Activated T-cell treated with anti-CD3 and anti-CD28 coated beads, Interleukin-2, amount 50 U/mL, for 1 hour (primary cell): ENCODE measurements at places on chromosomes 12 and 14.

- no peak for DNase-seq
Measured at GRCh38 chr12:59164991-59165718, 244.9 kb upstream of the LRIG3 start.

DNA sequence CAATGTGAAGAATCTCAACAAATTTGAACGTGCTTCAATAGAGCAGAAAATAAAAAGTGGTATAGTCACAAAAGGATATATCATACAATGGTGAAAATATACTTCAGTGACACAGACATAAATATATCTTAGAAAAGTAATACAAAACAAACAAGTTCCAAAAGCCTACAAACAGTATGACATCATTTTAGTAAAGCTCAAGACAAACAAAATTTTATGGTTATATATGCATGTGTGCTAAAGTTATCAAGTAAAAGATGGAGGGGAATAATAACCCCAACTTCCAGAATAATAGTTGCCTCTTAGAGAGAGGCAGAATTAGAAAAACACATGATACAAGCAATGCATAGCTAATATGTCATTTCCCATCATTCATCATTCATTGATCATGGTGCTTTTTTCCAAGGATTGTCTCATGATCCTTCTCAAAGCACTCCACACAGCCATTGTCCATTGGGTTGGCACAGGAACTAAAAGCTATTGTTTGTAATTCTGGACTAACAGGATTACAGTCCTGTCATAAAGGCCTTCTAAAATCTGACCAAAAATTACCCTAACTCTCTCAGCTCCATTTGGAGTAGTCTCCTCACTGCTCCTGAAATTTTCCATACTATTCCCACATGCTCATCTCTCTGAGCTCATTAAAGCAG is 59.5 kb downstream of the IFNG-AS1 start:
- no peak for DNase-seq

GRCh38 chr14:21168055-21168454 is 12.2 kb upstream of the OR5AU1 start:
- no peak for DNase-seq

DNA sequence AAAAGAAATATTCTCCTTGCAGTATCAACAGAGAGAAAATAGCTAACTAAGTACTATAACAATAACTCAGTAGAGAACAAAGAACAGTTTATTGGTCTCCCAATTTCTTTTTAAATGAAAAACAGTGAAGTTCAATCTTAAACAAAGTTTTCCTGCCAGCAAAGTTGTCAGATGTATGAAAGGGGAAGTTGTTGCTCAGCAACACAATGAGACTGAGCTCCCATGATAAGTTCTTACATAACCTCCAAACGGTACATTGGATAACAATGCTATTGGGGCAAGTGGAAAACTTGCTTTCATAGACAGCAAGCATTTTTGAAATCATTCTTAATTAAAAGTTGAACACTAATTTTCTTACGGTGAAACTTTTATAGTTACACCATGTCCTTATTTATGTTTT is 94.9 kb downstream of the ALG10B start:
- DNase-seq = no peak

GRCh38 chr12:78470354-78471195 is 394.0 kb upstream of the SYT1 start:
- no peak for DNase-seq

GRCh38 chr14:105365101-105365500 is 33.2 kb upstream of the TEX22 start:
- no peak for DNase-seq

DNA sequence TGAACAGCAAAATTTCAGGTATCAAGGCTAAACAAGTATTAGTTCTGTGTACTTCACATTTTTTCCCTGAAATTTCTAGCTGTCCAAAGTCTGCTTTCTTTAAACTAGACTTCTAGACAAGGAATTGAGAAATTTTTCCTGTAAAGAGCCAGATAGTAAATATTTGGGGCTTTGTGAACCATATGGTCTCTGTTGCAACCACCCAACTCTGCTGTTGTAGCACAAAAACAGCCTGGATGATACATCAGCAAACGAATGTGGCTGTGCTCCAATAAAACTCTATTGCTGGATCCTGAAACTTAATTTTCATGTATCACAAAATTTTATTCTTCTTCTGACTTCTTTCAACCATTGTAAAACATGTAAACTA is 96.0 kb upstream of the SLC38A4 start:
- no peak for DNase-seq

DNA sequence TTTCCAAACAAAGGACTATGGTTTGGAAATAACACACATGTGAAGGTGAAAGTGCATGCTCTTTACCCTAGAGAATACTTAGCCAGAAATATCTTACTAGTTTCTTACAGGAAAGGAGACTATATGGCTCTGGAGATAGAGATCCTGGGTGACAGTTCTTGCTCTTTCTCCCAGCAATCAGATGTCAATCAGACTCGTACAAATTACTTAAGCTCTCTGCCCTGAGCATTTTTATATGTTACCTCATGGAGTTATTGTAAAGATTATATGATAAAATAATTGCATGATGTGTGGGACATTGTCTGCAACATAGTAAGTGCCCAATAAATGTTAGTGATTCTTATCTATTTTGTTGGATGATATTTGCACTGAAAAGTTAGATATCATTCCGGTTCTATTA is 76.8 kb downstream of the FAR2 start:
- no peak for DNase-seq

DNA sequence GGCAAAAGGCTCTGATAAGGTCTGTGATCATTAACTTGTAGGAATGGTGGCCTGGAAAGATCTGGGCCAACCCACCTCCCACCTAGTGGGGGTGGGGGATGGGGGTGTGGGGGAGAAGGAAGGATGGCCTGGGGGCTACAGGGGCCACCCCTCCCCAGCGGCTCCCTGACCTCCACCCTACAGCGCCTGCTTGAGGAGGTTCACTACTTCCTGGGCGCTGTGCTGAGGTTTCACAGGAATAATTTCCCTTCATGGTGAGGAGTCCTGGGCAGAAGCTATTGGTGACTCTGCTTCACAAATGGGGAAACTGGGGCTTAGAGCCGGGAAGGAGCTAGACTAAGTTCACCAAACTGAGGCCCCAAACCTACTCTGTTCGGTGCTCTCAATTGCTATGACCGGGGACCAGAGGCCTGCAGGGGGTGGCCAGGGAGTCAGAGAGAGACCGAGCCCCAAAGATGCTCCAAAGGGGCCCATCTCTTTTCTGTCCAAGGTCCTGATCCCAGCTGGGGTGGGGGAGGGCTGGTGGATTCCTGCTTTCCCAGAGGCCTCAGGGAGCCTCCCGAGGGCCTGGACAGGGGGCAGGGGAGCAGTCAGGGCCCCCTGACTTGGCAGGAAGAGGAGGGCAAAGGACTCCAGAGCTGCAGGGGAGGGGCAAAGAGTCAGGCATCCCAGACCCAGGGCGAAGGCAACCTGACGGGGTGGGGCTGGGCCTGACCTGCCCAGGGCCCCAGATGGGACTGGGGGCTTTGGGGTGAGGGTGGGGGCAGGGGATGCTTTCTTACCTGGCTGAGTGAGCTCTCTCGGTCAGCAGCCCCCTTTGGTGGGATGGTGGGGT is 1.7 kb downstream of the HNF1A start:
- DNase-seq = no peak

- DNase-seq = no peak
Measured at GRCh38 chr12:104928036-104928745, 29.9 kb downstream of the SLC41A2 start.

- DNase-seq = no peak
Measured at GRCh38 chr12:31245822-31246469, 80.0 kb downstream of the SINHCAF start.

DNA sequence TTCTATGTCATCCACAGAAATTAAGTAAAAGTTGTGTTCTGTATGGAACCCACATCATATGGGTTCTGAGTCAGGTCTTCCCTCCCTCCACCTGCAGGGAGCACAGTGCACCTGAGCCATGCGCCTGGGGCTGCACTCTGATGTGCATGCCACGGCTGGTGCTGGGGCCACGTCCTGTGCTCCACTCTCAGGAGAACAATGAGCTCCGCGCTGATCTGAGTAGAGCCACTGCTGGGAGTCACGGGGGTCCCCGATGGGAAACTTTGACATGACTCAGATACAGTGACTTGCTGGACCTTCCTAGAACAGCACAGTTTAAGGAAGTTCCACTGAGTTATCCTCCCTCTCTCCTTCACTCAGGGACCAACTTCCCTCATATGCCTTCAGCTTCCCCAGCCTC is 683.4 kb downstream of the TMEM121 start:
- peak; percentile 64 for DNase-seq

DNA sequence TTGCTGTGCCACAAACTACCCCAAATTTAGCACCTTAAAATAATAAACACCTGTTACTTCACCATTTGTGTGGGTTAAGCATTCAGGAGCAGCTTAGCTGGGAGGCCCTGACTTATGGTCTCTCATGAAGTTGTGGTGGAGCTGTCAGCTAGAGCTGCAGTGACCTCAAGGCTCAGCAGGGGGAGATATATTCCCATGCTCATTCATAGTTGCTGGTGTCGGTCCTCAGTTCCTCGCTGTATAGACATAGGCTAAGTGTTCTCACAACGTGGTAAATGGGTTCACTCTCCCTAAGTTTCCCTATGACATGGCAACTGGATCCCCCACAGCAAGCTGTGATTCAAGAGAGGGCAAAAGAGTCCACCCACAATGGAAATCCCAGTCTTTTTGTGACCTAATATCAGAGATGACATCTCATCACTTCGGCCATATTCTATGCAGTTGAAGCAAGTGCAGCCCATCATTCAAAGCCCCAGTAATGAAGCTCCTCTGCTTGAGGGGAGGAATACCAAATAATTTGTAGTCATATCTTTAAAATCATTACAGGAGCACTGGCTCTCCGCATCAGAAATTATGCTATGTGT is 41.1 kb downstream of the PRB3 start:
- DNase-seq = no peak

DNA sequence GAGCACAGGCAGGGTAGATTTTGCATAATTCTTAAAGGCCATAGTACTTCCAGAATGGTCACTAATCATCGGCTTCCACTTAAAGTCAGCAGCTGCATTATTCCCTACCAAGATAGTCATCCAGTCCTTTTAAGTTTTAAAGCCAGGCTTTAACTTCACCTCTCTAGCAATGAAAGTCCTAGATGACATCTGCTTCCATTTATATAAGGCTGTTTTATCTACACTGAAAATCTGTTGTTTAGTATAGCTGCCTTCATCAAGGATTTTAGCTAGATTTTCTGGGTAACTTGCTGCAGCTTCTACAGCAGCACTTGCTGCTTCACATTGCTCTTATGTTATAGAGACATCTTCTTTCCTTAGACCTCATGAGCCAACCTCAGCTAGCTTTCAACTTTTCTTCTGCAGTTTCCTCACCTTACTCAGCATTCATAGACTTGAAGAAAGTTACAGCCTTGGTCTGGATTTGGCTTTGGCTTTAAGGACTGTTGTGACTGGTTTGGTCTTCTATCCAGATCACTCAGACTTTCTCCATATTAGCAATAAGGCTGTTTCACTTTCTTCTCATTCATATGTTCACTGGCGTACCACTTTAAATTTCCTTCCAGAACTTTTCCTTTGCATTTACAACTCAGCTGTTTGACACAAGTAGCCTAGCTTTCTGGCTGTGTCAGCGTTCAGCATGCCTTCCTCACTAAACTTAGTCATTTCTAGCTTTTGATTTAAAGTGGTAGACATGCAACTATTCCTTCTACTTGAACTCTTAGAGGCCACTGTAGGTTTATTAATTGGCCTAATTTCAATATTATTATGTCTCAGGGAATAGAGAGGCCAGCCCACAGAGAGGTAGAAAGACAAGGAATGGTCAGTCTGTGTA is 209.9 kb upstream of the GARIN2 start:
- no peak for DNase-seq

DNA sequence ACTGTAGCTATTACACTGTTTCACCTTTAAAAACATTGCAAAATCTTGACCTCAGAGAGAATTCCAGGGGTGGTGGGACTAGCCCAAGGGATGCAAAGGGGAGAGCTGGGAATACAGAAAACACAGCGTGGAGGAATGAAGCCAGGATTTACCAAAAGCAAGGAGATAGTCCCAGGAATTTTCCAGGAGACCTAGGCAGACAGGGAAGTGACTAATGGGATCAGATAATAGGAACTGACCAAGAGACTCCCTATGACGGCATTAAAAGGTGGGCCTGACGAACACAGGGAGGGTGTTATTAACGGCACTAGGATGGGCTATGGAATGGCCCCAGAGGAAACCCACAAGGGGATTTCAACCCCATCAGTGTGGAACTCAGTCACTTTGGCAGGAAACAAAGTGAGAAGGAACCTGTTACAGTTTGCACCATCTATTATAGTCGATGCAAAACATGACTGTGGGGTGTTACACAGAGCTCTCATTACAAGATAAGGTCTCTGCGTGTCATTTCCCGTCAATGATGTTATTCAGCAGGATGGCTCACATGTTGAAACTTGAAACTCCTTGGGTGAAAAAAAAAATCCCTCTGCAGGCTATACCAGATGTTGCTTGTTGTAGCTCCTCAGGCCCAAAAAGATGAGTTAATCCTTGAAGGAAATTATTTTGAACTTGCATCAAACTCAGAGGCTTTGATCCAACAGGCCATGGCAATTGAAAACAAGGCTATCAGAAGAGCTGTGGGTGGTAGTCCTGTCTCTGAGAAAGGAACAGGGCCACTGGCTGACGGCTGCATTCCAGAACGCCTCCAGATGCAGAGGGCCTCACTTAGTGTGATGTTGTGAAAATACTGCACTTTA is 58.7 kb downstream of the DRAM1 start:
- DNase-seq = no peak

- no peak for DNase-seq
Measured at GRCh38 chr12:79019672-79020071, 155.1 kb downstream of the SYT1 start.

GRCh38 chr12:31600252-31600651 is 9.3 kb upstream of the DENND5B start:
- no peak for DNase-seq

GRCh38 chr12:95836185-95836609 is 22.6 kb upstream of the SNRPF start:
- no peak for DNase-seq

GRCh38 chr14:103155010-103155409 is 31.7 kb downstream of the TNFAIP2 start:
- no peak for DNase-seq

GRCh38 chr14:98162856-98163805 is 1108.9 kb downstream of the BCL11B start:
- no peak for DNase-seq

GRCh38 chr14:65098586-65098985 is 3.7 kb downstream of the MAX start:
- no peak for DNase-seq

GRCh38 chr14:101130861-101131260 is 227.3 kb upstream of the RTL1 start:
- DNase-seq = no peak

DNA sequence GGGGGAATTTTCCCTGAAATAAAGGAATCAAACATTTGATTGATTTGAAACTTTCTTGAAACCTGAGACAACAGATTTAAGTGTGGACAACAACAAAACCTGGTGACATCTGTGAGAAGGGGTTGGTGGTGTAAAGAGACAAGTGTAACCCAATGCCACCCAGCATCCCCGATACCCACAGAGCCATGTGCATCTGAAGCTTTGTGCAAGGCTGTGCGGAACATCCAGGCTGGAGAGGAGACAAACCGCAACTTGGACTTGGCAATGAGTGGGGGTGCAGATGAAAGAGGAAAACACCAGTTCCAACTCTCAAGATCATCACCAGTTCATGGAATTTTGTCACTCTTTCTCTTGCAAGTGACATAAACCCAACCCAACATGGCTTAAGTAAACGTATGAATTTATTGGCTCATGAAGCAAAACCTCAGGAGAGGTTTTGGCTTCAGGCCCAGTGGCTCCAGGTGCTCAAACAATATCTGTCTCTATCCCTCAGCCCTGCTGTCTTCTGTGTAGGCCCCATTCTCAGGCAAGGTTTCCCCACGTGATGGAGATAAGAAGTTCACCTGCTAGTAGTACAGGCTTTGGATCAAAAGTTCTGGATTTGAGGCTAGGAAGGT is 55.2 kb upstream of the NTF3 start:
- DNase-seq = no peak

GRCh38 chr14:91732859-91733477 is 1.1 kb upstream of the CATSPERB start:
- DNase-seq = no peak
